ENCODE measurements at places on chromosomes 1 and 21.

- no peak for DNase-seq
Observed at GRCh38 chr1:160741612-160742348, 2.7 kb downstream of the SLAMF7 start.

DNA sequence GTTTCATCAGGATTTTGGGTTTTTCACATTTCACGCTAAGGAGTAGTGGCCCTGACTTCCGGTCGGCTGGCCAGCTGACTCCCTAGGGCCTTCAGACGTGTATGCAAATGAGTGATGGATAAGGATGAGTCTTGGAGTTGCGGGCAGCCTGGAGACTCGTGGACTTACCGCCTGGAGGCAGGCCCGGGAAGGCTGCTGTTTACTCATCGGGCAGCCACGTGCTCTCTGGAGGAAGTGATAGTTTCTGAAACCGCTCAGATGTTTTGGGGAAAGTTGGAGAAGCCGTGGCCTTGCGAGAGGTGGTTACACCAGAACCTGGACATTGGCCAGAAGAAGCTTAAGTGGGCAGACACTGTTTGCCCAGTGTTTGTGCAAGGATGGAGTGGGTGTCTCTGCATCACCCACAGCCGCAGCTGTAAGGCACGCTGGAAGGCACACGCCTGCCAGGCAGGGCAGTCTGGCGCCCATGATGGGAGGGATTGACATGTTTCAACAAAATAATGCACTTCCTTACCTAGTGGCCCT, 23.1 kb upstream of the TNFRSF1B start:
- DNase-seq = peak; percentile 90

DNA sequence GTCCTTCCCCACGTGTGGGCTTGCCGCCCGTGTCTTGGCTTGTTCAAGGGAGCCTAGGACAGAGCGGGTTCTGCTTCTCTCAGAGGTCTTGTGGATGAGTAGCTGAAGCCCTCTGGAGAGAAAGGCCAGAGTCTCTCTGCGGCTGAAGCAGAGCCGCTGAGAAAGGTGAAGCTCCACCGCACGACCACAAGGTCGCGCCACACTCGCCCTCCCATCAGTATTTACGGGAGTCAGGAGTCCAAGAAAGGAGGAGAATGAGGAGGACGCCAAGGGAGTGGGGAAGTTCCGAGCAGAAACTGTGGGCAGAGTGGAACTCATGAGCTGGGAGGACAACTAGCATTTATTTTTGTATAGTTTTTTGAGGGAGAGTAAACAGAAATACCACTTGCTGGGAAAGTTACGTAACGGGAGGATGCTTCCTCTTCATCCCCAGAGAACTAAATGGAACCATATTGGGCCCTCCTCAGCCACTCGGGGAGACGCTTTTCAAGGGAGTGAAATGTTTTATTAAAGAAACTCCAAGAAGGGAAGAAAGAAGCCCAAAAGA, 51.6 kb upstream of the HAO2 start:
- no peak for DNase-seq

DNA sequence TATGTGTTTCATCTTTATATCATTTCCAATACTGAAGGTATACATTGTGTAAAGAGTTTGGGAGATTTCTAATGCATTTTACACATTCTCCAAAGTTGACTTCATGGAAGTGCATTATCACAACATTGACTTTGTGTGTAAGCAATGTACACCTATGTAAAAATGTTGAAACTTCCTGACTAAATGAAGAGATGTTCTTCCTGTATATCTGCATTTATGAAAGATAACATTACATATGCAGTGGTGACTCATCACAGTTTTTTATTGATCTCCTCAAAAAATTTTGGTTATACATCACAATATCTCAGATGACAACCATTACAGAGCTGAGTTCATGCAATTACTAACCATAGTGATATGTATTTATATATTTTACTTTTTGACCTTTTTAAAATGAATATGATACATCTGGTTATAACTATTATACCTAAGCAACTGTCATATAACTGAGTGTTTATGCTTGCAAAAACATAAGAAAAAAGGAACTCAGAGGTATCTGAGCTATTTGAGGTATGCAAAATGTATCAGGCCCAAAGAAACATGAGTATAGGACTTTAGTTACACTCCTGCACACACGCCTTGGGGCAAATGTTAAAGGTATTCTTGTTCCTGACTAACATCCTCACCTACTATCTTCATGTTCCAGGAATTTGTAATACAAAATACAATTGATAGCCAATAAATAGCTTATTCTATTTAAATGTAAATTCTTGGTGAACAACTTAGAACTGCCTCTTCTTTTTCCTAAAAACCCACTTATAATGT, 88.2 kb upstream of the OLFM3 start:
- DNase-seq = no peak

- no peak for DNase-seq
Observed at GRCh38 chr21:43987509-43987908, 24.6 kb upstream of the TRAPPC10 start.

- no peak for DNase-seq
Observed at GRCh38 chr1:6234502-6235295, 1.1 kb downstream of the ICMT start.

- no peak for DNase-seq
Observed at GRCh38 chr1:60600532-60600931, 481.8 kb upstream of the NFIA start.

- DNase-seq = no peak
Observed at GRCh38 chr1:32791881-32792280, 25.3 kb downstream of the YARS1 start.

DNA sequence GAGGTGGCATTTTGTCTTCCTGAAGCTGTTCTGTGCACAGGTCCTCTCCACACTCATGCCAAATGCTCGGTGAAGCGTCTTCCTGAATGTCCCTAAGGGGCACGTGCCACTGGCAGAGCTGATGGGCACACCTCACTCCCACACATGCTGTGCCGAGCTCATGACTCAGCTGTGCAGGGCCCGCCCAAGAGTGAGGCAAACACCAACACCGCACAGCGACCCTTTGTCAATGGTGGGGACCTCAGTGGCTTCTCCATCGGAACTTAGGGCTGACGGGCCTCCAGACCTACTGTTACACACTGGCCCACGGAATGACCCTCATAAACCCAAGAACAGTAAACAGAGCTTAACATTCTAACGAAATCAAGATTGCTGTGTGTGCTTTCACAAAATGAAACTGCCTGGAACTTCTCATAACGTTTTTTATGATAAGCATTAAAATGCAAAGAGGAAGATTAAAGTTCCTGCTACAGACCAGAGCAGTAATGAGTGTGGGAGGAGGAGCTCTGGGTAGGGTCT, 89.3 kb downstream of the SIM2 start:
- DNase-seq = peak; percentile 60

GRCh38 chr1:58597996-58598395, 20.9 kb upstream of the TACSTD2 start:
- no peak for DNase-seq

GRCh38 chr1:57770772-57771171, 346.9 kb upstream of the DAB1 start:
- DNase-seq = no peak

Measured in large intestine (tissue), 12 donors.